ENCODE measurements at places on chromosomes 4 and X.

DNA sequence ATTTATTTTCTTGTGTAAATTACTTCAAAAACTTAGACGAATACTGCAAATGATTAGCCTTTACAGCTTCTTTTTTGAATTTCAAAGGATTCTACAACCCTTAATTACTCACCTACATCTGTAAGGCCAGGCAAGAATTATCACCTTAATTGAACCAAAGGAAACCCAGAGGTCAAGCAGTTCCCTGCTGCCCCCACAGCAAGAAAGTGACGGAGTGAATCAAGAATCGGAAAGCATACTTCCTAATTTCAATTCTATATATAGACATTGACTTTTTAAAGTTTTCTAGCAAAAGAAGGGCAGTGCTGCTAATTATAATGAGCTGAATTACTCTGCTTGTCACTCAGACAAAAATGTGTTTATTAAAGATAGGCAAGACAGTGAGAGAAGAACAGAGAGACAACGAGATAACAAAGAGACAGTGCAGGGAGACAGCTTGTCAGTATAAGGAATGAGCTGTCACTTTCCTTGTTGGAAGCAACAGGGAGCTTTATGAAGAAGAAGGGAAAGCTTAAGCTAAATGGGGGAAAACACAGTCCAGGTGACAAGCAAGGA lies 47.5 kb upstream of the SPANXN4 start:
- no peak for DNase-seq

GRCh38 chr4:25608644-25609043 lies 47.0 kb upstream of the SLC34A2 start:
- no peak for DNase-seq

GRCh38 chrX:27435031-27435430 lies 28.1 kb downstream of the PPP4R3C start:
- no peak for DNase-seq

DNA sequence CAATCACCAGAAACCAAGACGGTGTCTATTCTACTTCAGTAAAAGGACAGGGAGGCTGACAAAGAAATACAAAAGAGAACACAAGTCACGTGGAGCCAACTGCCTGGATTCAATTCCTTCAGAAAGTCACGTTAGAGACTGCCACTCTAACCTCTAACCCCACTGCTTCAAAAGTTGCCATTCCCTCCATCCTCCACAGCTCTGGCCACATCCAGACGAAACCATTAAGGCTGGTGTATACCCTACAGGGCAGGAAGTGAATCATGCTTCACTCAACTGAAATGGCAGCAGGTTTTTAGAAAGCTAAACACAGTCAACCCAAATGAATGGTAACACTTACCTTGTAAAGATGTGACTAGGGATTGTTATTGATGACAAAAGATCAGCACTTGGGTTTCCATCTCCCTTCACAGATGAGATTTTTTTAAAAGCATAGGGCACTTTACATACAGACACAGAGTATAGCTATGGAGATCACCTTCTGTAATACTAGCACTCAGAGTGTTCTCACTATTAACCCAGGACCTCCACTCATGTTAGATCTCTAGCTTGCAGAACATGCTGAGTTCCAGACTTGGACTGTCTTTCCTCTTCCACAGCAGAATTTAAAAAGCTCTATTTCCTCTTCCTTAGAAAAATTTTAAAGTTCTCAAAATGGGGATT lies 37.4 kb downstream of the MAML3 start:
- no peak for DNase-seq

GRCh38 chr4:1984406-1985191 lies 24.2 kb downstream of the NELFA start:
- no peak for DNase-seq

GRCh38 chrX:150062292-150063137 lies 124.2 kb upstream of the EOLA2 start:
- DNase-seq = peak; percentile 35

DNA sequence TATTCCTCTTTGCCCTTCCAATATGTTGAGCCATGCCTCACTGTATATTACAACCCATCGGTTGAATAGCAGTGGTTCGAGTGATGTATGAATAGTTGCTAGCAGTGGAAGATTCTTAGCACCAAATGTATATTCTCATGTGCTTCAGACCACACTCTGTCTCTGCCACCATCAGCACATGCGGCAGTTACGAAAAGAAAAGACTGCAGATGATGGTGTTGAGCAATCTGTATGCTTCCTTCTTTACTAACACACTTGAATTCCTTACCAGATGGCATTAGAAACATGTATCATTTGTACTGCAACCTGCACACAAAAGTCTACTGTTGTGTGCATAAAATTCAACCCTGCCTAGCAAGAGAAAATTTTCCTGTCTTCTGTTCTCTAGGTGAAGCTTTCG lies 214.6 kb downstream of the ENOX2 start:
- no peak for DNase-seq

GRCh38 chr4:182648766-182649165 lies 268.4 kb downstream of the DCTD start:
- DNase-seq = no peak

DNA sequence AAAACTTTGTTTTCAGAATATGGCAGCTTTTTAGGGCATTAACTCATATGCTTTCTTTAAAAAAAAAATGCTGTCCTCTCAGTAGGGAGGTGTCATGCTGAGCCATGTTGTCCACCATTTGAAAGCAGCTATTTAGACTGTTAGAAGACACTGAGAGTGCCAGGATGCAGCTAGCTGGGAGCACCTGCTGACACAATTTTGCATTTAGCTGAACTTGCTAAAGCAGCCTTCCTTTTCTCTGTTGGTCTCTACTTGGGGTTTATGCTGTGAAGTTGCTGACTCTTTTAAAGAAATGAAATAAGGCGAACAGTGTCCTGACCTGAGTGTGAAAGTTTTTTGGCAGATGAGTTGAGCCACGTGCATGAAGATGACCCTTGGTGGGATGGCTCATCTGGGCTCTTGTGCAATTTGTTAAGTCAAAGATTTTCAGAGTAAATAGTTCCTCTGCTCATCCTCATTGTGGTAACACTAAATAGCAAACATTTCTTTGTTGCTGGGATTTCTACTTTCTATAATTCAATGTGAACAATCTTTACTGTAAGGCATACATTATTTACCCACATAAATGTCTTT lies 64.5 kb downstream of the CDS1 start:
- DNase-seq = no peak

DNA sequence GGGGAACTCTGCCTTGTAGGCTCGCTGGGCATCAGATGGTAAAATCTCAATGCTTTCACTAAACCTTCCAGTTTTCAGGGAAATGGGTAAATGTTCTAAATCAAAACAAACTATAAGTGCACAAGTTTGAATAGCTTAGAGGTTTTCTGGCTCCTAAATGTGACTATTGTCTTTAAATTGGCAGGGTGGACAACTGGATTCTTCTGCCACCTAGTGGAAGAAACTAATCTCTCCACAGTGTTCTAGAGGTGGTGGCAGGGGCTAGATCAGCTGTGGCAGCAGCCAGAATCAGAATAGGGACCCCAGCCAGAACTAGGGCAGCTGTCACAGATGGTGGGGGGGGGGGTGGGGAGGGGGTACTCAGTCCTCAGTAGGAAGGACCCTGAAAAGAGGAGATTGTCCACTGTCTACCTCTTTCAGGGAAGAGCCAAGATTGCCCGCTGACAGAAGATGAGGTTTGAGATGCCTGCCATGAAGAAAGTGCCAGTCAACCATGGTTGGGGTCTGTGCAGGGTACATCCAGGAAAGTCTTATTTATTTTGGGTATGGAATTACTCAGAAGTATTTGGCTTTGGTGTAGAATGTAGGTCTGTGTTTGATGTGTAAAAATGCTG lies 201.4 kb downstream of the CCNG2 start:
- DNase-seq = no peak

- DNase-seq = no peak
These were observed 1.2 kb downstream of the CXCL2 start for GRCh38 chr4:74097631-74098426.

- DNase-seq = no peak
These were observed 37.1 kb upstream of the ELF2 start for GRCh38 chr4:139214039-139214534.

- DNase-seq = no peak
These were observed 806.8 kb downstream of the PCDH18 start for GRCh38 chr4:136725286-136726081.

DNA sequence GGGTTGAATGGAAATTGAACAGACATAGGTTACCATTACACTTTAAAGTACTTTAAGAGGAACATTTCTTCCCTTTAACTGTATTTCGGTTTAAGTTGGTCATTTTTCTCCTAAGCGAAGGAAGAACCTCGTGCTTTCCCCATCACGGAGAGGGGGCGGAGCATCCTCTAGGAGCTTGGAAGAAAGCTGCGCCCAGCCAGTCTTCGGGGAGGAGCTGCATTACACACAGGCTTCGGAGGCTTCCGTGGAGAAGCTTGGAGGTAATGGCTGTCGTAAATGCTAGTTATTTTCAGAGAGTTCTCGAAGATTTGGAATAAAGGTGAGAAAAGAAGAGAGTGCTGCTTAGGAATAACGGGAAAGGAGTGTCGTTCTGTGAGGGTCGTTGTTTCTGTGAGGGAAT lies at the start of gene PWWP3B:
PWWP3B (plus strand) TSS at position 199 of the 400 bp plus-strand sequence. CDS start 37,128 bp downstream, outside the sequence.
- no peak for DNase-seq

GRCh38 chrX:124010566-124010965 lies 49.1 kb downstream of the STAG2 start:
- no peak for DNase-seq

DNA sequence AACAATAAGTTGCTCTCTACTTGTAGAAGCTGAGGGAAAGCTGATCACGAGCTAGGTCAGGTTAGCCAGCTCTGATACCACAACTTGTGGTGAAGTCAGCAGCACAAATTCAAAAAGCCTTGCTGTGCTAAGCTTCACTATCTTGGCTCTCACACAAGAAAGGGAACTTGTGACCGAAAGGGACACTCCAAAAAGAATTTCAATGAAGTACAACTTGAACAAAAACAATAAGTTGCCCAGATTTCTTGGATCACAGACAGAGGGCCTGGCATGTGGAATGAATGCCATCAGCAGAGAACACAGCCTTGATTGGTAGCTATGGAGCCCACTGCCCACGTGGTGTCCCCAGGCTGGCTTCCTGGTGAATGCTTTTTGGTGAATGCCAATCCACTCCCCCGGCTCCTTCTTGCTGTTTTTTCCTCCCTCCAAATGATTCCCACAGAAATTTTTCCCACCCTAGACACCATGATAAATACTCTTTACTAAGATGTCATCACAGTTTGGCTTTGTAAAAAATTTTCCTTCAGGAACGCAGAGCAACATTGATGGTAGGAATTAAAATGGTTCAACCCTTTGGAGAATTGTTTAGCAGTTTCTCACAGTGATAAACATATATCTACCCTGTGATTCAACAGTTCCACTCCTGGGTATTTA lies 82.6 kb downstream of the ANXA3 start:
- DNase-seq = no peak

DNA sequence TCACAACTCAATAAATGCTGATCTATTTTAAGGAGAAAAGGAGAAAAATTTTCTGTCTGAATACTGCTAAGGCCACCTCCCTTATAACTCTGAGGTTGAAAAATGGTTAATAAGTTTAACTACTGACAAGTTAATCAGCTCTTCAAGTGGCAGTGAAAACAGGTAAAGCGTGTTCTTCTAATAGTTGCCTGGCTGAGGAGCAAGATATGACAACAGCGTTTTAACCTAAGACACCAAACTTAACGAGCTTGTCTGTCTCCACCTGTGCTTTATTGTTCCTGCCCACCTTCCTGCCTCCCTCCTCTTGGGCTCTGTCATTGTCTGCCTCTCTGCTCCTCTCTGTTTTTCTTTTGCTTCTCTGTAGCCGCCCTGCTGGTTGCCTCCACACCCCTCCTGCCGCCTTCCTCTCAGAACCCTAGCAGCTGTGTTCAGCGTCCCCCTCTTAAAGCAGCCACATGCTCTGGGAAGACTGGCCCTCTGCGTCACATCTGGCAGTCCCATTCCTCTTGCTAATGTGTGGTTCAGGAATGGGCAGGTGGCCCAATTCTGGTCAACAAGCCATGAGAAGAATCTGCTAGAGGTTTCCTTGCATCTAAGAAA lies 4.3 kb upstream of the TSPAN5 start:
- no peak for DNase-seq

- DNase-seq = no peak
These were observed 213.4 kb upstream of the JADE1 start for GRCh38 chr4:128596115-128596514.

DNA sequence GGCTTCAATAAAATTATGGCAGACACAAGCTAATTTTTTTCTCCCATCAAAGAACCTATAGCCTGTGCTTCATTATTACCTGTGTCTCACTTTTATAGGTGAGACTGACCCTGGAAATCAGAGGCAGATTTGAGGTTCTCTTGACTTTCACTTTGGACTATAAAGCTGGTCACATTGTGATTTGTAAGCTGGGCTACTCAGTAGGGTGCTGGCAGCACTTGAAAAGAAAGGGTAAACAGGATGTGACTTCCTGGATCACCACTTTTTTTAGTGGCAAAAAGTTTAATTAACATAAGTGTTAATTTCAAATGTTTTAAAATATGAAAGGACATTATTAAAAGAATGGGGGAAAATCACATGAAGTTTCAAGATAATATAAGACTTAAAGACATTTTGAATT lies 50.6 kb upstream of the GATB start:
- DNase-seq = no peak

DNA sequence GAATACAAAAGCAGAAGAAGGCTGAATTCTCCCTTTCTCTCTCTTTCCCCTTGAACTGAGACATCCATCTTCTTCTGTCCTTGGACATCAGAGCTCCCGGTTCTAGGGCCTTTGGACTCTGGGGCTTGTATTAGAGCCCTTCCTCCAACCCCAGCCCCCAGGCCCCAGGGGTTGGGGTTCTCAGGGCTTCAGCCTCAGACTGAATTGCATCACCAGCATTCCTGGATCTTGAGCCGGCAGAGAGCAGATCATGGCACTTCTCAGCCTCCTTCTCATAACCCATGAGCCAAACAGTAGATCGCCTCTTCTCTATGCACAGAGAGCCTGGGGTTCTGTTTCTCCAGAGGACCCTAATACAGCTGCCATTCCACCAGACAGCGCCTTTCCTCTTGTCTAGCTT lies 25.3 kb upstream of the CLDN24 start:
- DNase-seq = no peak

DNA sequence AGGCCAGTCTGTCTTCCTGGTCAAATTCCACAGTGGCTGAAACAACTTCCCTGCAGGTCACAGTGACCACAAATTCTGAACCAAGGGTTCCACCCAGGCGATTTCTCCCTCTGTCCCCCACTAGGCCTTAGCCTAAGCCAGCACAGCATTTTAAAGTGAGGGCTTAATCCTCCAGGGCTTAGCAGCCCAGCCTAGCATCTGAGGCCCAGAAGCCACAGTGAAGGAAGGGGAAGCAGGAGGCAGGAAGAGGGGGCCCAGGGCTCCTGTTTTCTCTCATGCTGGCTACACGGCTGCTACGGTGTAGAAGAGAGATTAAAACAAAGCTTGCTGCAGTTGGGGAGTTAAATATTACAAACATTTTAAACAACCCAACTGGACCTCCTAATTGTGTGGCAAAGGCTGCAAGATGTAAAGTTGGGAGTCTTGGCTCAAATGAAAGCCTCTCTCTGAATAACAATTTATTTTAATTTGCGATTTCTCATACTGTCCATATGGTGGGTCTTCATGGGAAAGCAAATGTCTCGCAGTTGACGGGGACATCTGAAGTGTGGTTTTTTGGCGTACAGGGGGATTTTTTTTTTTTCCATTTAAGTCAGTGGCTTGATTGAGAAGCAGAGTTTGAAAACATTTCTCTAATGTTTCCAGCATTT lies 170.8 kb upstream of the RAI2 start:
- DNase-seq = no peak

- no peak for DNase-seq
These were observed 23.2 kb downstream of the DIAPH2 start for GRCh38 chrX:96707804-96708203.

Data from NCI-H1092 (cell line).